ENCODE measurements at places on chromosomes 16 and 17. TPM values are rescaled to one million over a fixed set of nuclear protein-coding genes. Genes with fewer than 3 reads are reported as not detected.
A peak's percentile ranks its signal among the peaks of the same experiment; 100 is the strongest.

The ENPP7 gene
- not detected for total RNA-seq

DNA sequence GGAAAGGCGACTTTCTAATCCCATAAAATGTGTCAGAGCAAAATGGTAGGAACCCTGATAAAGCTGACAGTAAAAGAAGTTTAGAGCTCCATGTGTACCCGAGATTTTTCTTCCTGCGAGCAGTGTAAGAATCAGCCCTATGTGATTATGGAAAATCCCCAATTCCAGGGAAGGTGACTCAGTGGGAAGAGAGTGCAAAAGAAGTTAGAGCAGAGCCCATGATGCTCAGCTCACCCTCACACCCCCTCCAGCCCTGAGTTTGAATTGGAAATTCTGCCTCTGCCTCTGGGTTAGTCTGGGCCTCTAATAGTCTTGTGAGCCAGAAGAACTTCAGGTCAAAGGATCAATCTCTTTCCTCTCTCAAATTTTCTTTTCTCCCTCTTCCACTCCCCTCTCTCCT lies 12.5 kb downstream of the C17orf78 start:
- peak; percentile 32 for DNase-seq

GRCh38 chr16:15689290-15689689 lies 39.2 kb downstream of the NDE1 start:
- DNase-seq, result no peak

GRCh38 chr16:50942143-50942542 lies 200.3 kb downstream of the CYLD start:
- no peak for DNase-seq

- no peak for DNase-seq
Observed at GRCh38 chr16:57252148-57252721, 7.2 kb downstream of the ARL2BP start.

DNA sequence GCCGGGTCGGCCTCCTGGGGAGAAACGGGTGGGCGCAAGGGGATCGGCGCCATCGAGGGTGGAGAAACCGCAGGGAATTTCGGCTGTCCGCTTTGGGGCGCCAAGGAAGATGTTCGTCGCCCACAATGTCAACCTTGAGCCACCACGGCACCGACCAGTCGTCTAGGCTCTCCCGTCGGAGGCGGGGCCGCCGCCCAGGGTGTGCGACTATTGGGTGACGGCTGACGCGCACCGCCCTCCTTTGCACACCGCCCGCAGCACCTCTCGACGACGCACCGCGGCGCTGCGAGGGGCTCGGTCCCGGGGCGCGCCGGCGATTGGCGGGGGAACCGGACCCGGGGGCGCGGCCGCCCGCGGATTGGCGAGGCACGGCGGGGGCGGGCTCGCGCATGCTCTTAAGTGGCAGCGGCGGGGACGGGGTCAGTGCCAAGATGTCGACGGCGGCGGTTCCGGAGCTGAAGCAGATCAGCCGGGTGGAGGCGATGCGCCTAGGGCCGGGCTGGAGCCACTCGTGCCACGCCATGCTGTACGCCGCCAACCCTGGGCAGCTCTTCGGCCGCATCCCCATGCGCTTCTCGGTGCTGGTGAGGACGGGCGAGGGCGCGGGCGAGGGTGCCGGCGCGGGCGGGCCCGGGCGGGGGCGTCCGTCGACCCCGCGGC lies at the start of gene NUDT16L1:
Gene NUDT16L1, plus strand, starts transcription at position 267 of the 660 bp plus-strand sequence. Its CDS starts 165 bp downstream, at position 432.
- DNase-seq, result peak; percentile 96

GRCh38 chr17:74006371-74006770 lies 197.1 kb upstream of the RPL38 start:
- no peak for DNase-seq

DNA sequence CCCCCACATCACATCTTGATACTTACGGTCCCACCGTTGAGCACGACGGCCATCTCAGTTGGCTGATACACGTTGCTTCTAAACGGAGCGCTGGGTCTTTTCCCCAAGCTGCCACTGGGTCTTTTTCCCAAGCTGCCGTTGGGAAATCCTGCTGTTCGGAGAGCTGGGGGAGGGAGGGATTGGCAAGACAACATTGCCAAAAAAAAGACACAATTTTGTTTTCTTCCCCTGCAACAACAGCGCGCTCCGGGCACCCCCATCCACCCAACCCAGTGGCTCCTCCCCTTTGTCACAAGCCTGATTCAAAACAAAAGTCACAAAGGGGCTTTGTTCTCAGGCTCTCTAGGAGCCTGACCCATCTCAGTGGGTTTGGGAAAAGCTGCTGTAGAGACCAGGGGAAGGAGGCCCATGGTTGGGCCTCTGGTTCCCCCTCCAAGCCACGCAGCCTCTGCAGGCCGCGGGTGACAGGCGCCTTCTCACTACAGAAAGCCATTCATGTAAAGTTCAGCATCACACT lies 22.8 kb downstream of the GPRC5B start:
- no peak for DNase-seq

DNA sequence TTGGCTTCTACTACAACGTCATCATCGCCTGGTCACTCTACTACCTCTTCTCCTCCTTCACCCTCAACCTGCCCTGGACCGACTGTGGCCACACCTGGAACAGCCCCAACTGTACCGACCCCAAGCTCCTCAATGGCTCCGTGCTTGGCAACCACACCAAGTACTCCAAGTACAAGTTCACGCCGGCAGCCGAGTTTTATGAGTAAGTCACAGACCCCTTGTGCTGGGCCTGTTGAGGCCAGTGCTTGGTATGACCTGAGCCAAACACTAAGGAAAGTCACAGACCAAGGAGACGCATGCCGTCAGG lies 16.1 kb downstream of the SLC6A2 start:
- DNase-seq, result no peak

DNA sequence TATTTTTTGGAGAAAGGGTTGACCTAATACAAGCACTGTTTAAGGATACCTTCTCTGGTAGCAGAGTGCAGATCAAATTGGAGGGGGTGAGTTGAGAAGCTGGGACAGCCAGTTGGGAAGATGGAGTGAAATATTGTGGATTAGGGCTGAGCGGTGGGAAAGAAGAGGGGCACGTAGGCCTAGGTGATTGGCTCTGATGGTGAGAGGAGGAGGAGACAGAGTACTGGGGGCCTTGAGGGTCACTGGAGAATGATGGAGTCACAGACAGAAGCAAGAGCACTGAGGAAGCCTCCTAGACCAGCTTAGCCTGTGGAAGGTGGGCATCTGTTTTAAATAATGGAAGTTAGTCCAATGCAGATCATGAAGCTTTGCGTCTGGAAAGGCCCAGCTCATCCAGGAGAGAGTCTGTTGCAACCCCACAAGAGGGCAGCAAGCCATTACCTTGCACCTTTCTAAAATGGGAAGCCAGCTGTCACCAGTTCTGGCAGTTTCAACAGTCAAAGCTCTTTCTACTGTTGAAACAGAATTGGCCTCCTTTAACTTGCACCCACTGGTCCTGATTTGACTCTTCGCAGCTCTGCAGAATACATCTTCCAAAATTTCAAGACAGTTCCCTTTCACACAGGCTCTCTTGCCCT lies 11.8 kb downstream of the SLC9A5 start:
- DNase-seq, result peak; percentile 61

- DNase-seq, result no peak
Observed at GRCh38 chr17:52604105-52604504, 445.6 kb upstream of the CA10 start.

DNA sequence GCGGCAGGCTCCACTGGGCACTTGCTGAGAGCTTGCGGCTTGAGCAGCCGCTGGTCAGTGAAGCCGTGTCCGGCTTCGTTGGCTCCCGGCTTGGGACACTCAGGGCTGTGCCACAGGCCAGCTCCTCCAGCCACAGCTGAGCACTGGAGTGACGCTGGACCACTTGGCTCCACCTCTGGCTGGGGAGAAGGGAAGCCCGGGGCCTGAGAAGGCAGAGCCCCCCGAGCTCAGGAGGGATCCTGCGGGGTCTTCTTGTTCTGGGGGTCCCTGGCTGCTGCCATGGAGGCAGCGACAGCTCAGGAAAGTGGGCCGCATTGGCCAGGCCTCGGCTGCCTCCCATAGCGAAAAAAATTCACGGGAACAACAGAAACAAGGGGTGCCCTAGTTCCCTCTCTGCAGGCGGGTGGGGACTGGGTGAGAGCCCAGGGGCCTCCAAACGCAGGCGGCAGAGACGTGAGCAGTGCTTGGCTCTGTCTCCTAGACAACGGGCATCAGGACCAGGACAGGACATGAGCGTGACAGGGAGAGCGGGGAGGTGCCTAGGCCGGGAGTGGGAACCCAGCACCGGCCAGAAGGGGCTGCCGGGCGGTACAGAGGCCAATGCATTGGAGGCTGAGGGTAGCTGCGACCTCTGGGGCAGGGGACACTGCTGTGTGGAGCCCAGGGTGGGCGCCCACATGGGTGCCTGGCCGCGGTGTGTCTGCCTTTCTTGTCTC lies 37.7 kb downstream of the SLC7A5 start:
- DNase-seq, result no peak

GRCh38 chr16:52953215-52953614 lies 99.5 kb downstream of the CHD9NB start:
- no peak for DNase-seq
